Panc1 (cell line): ENCODE measurements at places on chromosomes 1 and 21. TPM values are rescaled to one million over a fixed set of nuclear protein-coding genes. Genes with fewer than 3 reads are reported as not detected.

MPC2 gene
- 71.7 TPM for total RNA-seq

NID1 gene
- total RNA-seq, result 89.3 TPM

BMP8A gene
- 0.54 TPM for total RNA-seq

CAPN9 gene
- not detected for total RNA-seq

DNA sequence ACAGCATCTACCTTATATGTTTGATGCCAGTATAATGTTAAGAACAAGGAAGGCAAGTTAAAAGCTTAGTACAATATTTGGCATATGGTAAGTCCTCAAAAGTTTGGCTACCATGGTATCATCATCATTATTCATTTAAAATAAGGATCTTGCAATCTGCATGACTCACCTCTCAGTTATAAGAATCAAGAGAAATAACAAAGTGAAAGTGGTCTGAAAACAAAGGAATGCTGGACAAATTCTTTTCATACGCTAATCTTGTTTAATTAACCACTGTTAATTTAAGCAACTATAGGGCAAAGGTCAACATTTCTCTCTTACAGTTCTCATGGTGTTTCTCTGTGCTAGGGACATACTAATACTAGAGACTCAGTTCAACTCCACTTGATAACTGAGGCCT is 13.0 kb upstream of the CLDN19 start:
- DNase-seq, result no peak

LY9 gene
- 0.10 TPM for total RNA-seq

GRCh38 chr21:36657999-36658398 is 40.9 kb upstream of the SIM2 start:
- DNase-seq, result no peak

GRCh38 chr1:209324901-209325871 is 258.3 kb upstream of the CAMK1G start:
- no peak for DNase-seq

- DNase-seq, result peak; percentile 22
Observed at GRCh38 chr1:183543619-183544204, 46.5 kb downstream of the NCF2 start.

GRCh38 chr1:220825819-220826551 is 39.3 kb downstream of the MTARC1 start:
- DNase-seq, result no peak

VWA5B1 gene
- not detected for total RNA-seq

DNA sequence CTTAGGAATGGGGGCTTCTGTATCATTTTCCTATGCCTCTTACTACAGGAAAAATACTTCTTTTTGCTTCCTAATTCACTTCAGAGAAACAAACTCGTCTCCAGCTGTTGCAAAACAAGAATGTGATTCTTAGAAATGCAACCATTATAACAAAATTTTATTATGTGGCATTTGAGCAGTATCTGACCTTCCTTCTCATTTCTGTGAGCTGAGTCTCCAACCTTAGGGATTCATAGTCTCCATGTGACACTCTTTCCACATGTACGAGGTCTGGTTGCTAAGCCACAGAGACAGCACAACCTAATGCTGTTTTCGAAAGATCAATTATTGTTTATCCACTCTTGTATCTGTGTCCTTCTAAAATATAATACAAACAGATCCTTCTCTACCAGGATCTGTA is 75.3 kb upstream of the RGS4 start:
- DNase-seq, result no peak

DNA sequence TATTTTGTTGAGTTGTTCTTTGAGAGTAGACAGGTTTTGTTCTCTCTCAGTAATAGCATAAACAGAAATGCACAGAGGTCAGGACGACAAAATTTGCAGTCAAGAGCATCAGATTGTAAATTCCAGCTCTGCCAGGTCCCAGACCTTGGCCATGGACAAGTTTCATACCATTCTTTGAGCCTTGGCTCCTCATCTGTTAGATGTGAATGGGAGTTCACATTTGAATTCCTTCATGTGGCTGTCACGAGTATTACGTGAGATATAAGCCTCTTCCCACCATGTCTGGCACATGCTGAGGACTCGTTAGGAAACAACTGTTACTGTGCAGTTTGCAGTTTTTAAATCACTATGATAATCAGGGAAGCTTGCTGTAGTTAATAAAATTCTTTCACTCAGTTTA is 93.2 kb upstream of the KCTD3 start:
- DNase-seq, result no peak

- no peak for DNase-seq
Observed at GRCh38 chr1:231242516-231243198, 1.6 kb downstream of the GNPAT start.

OPTC gene
- total RNA-seq, result not detected

TNFAIP8L2 gene
- total RNA-seq, result not detected

CSF3R gene
- total RNA-seq, result 0.31 TPM

GRCh38 chr1:66671455-66671854 is 80.8 kb upstream of the DYNLT5 start:
- DNase-seq, result no peak

LHX8 gene
- total RNA-seq, result not detected

DNA sequence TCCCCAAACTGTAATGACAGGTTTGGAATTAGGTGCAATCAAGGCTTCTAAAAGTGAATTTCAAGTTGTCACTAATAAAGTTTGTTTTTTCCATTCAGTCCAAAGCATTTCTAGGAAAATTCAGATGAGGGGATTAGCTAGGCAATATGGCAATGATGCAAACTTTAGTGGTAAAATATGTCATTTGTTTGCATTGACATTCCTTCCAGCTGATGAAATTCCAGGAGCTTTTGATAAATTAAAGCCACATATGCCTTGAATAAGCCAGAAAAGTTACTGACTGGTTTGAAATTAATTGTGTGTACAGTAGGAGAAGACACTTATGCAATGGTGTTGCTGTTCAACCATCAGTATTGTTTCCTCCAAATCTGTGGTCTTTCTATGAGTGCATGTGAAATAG is 57.8 kb downstream of the MROH9 start:
- no peak for DNase-seq

GRCh38 chr1:44061857-44062256 is 30.6 kb upstream of the SLC6A9 start:
- no peak for DNase-seq

DNA sequence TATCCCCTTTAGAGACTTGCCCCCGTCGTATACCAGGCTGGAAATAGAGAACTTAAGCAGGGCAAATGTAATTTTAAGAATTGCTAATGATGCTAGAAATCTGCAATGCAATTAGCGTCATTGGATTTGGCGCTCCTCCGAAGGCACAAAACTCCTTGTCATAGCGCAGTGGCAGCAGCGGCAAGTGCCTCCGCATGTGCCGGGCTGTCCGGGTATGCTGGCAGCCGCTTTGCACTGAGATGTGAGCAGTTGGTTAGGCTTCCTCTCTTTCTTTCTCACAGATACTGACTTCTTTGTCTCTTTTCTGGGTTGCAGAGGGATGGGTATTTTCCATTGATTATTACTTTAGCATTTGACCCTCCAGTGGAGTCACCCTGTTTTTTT is 193.4 kb upstream of the LMO4 start:
- DNase-seq, result no peak

- no peak for DNase-seq
Observed at GRCh38 chr1:53681977-53682685, 56.8 kb downstream of the GLIS1 start.

DNA sequence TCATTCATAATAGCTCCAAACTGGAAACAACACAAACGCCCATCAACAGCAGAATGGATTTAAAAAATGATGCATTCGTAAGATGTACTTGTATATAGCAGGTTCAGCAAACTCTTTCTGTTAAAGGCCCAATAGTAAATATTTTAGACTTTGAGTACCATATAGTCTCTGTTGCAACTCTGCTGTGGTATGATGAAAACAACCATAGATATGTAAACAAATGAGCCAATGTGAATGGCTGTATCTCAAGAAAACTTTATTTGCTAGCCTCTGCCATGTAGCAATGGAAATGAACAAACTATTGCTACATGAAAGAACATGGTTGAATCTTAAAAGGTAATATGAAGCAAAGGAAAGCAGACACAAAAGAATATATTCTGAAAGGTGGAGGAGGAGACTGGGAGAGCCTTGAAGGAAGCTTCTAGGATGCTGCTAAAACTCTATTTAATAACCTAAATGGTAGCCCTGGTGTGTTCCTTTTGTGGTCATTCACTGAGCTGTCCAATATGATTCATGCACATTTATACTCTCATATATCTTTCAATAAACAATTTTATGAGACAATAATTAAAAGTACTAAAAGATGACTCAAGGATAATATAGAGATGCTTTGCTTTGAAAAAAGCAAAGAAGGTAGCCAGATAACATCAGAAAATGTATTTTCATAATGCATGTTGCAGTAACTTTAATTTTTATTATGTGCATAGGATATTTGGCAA is 29.1 kb upstream of the FMO3 start:
- DNase-seq, result no peak

GRCh38 chr1:111515291-111516004 is 12.0 kb upstream of the ADORA3 start:
- DNase-seq, result no peak

GRCh38 chr1:54342288-54342687 is 63.9 kb downstream of the SSBP3 start:
- DNase-seq, result no peak

GRCh38 chr1:114100148-114100547 is 53.5 kb downstream of the SYT6 start:
- DNase-seq, result no peak

- DNase-seq, result peak; percentile 35
Observed at GRCh38 chr1:182185842-182186756, 124.6 kb upstream of the ZNF648 start.

GRCh38 chr1:109823543-109824348 is 60.0 kb upstream of the EPS8L3 start:
- DNase-seq, result no peak

DNA sequence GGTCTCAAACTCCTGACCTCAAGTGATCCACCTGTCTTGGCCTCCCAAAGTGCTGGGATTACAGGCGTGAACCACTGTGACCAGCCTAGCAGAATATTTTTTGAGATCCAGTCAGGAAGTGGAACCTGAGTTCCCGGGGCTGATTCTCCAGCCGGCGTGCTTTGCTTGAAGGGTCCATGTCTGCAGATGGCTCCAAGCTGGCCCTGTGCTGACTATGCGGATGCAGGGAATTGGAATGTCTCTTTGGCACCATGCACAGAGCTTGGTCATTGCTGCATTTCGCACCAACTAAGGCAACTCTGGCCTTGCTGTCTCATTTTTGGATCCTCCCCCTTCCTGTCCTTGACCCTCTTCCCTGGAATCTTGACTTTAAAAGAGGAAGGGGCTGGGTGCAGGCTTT is 28.1 kb downstream of the ARHGEF10L start:
- no peak for DNase-seq

PADI2 gene
- total RNA-seq, result 507 TPM

DNA sequence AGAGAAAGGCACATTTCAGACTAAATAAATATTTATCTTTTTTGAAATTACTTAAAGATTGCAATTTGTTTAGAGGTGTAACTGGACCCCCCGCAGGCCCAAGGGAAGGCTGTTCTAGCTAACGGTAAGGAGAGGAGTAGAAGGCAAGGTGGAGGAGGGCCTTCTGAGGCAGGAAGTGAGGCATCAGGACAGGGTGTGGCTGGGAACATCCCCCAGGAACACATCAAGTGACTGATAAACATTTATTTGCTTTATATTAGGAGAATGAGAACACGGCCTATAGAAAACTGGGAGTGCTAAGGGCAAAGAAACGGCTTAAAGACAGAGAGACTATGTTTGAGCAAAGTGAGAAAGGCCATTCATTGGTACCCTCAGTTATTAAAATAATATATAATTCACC is 23.2 kb downstream of the HIVEP3 start:
- no peak for DNase-seq

AADACL3 gene
- not detected for total RNA-seq

DNA sequence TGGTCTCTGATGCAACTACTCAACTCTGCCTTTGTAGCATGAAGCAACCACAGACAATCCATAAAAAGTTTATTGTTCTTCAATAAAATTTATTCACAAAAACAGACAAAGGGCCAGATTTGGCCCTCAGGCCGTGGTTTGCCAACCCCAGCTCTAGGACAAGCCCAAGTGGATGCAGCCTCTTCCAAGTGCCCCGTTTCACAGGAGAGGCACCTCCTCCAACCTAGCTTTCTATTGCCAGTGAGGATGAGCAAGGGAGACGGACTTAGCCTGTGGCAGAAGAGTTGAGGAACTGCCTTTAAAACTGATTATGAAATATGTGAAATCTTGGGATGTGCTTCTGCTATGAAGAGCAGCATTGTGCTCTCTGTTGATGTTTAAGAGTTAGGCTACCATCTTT is 105.4 kb downstream of the PSMG1 start:
- no peak for DNase-seq

DNA sequence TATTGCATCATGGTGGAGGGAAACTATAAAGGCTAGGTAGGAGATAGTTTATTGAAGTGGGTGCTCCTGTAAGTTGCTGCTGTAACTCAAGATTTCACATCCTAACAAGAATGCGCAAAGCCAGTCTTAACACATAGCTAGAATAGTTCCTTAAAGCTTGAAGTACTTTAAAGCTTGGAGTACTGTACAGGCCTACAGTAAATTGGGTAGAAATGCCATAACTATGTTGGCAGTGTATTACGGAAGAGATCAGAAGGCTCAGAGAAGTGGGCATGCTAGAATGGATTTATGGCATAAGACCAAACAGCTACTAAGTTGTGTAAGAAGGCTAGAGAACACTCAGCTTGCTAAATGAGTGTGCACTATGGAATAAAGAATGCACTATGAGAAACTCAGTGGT is 44.5 kb downstream of the DMRTA2 start:
- DNase-seq, result no peak

GRCh38 chr1:170321113-170321512 is 175.4 kb downstream of the NTMT2 start:
- no peak for DNase-seq

SCCPDH gene
- 40.2 TPM for total RNA-seq

DNA sequence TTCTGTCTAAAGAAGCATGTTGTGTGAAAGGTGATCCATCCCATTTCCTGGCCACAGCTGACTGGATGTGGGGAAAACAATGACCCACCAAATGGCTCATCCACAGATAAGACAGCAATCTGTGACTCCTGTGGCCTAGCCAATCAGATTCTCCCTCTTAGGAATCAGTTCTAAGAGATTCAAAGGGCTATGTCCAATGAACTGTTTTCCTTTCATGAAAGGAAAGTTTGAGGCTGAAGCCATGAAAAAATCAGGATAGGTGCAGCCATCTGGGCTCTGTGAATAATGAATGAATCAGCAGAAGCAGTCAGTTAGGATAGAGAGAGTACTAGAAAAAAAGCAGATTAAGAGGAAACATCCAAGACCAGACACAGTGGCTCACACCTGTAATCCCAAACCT is 164.7 kb downstream of the NRIP1 start:
- no peak for DNase-seq

- DNase-seq, result no peak
Observed at GRCh38 chr1:198258491-198258890, 101.7 kb downstream of the NEK7 start.

GRCh38 chr21:33760641-33761440 is 118.5 kb downstream of the ITSN1 start:
- DNase-seq, result no peak

SLC22A15 gene
- 0.21 TPM for total RNA-seq

- no peak for DNase-seq
Observed at GRCh38 chr1:157274698-157275534, 136.7 kb upstream of the ETV3 start.

DNA sequence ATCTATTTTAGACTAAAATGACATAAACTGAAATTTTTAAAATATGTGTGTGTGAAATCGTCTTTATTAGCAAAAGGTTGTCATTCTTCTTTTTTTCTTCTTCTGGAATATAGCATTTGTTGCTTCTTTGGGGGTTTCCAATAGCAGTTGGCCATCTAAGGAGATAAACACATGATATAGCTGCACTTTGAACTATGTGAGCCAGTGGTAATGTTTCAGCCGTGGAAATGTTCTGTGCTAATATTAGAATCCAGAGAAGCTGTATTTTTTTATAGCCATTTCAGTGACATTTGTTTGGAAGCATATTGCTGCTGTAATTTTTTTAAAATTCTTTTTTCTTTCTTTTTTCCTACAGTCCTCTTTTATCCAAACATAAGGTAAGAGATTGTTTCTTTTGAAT is 75.1 kb downstream of the CNST start:
- DNase-seq, result no peak
